Endothelial cell (in vitro differentiated cells): ENCODE measurements at places on chromosomes 11 and 22.

DNA sequence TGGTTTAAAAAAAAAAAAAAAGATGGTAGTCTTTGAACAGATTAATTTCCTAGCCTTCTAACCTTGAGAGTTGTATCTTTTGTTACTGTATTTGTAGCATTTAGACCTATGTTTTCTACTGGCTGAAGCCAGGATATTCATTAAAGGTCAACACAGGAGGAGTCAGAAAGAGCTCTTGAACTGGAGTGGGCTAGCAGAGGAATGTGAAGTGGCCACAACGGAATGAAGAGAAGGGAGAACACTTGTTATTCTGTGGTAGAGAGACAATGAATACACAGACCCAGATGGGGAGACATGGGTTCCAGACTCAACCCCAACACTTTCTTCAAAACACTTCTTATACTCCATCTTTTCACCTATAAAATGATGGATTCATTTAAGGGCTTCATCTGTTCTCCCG is 88.1 kb downstream of the RELT start:
- no peak for DNase-seq

DNA sequence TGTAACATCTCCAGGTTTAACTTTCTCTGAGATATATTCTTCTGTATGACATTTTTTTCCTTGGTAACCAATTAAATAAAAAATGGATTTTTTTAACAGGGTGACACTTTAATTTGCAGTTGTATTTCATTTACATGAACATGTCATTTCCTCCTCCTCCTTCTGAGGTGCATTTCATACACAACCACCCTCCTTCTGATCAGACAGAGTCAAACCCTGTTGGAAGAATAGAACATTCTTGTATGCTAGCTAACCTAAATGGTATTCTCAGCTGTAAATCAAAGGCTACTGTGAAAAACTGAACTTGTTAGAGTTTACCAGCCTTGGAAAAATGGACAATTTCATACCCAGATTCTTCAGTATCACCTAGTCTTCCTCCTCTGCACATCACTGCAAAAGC is 52.7 kb upstream of the CHRM4 start:
- DNase-seq = no peak

- DNase-seq = no peak
These were observed 13.0 kb downstream of the BCR start for GRCh38 chr22:23193196-23193827.

GRCh38 chr11:12198251-12199222 is 88.1 kb downstream of the MICAL2 start:
- DNase-seq = no peak

GRCh38 chr22:22246706-22247105 is 2.1 kb downstream of the VPREB1 start:
- no peak for DNase-seq

GRCh38 chr11:11553573-11553972 is 68.2 kb downstream of the GALNT18 start:
- no peak for DNase-seq

DNA sequence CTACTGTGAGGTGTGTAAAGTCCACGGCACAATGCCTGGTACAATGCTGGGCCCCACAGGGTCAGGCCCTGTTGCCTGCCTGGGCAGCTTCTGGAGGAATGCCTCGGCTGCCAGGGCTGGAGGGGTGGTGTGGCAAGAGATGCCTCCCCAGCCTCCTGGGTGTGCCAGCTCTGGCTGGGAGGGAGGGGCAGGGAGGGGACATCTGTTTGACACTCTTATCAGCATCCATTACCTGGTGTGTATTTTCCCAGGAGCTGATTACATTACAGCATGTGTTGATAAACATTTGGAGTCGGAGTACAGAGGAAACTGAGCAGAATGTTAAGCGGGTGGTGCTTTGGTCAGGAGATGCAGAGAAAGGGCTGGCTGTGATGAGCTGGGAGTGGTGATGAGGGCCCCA is 11.0 kb upstream of the NECTIN1 start:
- no peak for DNase-seq

DNA sequence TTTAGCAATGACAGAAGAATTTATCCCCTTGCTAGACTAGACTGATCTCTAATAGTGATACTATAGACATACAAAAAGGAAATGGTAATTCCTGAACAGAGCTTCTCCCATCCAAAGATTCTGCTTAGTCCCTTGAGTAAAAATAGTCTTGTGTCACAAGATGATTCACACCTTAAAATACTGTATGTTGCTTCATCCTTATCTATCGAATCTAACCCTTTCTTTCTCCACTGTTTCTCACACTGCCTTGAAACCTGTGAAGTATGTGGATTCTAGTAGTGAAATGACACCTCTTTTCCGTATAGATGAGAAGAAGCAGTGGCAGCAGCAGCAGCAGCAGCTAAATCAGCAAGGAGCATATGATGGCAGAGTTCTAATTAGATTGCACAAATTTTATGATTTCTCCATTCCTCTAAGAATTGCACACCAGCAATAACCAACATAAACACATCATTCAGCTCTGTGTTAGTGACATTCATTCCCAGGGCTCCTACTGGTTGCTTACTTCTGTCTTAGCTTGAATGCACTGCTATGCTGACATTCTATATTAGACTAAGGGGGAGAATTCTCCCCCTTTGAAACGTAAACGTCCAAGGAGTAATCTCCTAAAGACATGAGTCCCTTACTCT is 14.6 kb downstream of the KCNA4 start:
- DNase-seq = no peak

GRCh38 chr11:74403607-74404321 is 5.5 kb upstream of the PGM2L1 start:
- no peak for DNase-seq

DNA sequence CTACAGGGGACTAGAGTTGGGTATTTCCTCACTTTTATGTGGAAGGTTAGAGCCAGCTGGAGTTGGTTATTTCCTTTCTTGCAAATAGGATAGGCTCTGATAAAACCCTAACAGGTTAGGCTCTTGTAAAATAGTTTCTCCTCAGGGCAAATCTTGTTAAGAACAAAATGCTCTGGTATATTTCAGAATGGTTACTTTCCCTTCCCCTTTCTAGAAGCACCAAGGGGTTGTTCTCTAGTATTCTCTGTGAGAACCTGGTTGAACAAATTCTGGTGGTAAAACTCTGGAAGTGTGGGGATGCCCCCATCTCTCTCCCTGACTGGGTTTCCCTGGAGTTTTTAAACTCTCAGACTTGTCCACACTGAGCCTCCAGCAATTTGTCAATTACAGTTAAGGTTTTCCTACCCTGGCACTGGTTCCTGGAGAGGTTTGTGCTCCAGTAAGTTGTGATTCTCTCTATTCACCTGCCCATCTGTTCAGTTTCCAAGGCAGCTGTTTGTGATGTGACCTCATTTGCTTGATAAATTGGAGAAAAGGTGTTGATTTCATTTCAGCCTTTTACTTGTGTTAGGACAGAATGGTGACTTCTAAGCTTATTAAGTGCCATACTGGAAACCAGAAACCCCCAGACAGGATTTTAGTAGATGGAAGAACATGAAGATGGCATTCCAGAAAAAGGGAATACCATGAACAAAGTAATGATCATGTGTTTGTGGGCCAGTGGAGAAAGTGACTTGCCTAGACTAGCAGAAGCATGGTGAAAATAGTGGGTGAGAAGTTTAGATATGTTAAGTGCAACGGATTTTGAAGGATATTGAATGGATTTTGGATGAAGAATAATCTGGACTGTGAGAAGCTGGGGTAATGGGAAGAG is 64.6 kb downstream of the EXT2 start:
- DNase-seq = no peak

DNA sequence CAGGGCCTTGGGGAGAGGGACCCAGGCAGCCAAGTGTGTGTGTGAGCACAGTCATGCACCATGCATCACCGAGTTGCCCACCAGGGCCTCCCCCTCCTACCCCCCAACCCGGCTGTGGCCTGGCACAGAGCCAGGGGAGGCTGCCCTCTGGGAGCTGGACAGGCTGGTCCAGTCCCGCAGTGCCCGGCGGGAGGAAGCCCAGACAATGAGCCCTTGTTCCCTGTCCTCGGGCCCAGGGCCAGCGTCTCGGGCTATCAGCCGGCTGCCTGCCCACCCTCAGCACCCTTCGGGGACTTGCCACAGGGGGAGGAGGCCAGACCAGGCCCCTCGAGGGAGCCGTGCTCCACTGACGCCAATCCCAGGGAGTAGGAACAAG is 4.5 kb downstream of the LRRC75B start:
- no peak for DNase-seq

DNA sequence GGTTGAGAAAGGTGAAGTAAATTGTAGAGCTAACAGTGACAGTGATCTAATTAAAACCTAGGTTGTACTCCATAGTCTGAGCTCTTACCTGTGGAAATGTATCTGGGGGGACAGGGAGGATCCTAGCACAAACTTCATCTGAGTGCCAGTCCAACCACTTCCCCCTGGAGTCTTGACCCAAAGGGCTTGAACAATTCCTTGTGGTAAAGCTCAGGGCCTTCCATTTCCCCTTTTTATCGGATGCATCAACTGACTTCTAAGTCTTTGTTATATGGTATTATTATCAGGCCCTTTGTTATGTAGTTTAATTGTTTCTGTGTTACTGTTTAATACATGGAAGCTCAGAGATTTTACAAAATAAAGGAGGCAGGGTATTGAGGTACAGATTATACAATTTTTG is 140.2 kb upstream of the SESN3 start:
- DNase-seq = no peak

DNA sequence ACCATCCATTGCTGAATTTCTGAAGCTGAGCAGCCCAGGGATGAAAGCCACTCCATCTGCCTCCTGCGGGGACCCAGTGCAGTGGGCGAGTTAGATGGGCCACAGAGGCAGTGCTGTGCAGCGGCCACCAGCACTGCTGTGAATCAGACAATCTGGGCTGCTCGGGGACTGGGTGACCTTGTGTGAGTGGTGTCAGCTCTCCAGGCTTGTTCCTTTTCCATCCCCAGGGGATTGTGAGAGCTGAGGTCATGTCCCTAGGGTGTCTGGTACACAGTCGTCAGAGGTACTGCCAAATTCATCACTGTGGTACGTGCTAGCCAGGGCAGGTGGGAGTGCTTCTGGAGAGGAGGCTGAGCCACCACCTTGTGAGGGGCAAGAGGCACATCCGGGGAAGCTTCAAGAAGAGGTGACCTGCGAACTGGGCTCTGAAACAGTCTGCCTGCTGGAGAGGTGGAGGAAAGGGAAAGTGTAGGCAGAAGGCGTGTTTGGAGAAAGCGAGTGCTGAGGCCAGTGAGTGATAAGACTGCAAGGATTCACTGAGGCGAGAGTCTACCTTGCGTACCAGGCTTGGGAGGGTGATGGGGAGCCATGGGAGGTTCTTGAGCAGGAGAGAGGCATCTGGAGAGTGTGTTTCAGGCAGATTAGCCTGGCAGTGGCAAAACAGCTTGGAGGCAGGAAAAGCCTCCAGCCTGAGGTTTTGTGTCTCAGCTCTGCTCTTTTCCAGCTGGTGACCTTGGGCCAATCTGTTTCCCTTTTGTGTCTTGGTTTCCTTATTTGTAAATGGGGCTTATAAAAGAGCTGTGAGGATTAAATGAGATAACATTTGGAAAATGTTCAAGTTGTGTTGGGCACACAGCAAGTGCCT is 22.7 kb downstream of the CACNA1I start:
- DNase-seq = no peak

DNA sequence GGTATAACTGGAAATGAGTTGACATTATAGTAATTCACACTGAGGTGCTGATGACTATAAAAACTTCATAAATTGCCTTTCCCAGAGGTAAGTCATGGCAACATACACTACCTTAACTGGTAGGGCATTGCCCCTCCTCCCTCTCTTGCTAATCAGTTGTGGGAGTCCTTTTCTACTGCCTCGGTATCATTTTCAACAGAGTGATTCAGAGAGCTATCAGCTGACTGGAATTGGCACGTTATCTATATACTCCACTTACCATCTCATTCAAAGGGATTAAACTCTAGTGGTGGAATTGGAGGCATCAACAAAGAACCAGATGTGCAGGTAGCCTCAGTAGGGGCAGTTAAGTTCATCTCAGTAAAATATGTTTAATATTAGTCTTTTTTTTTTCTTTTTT is 8.0 kb upstream of the NUP160 start:
- no peak for DNase-seq

GRCh38 chr11:119065369-119065768 is 2.2 kb upstream of the VPS11 start:
- no peak for DNase-seq
